ENCODE measurements at places on chromosomes 5 and 9.

- DNase-seq = no peak
These were observed 61.6 kb upstream of the SPRY4 start for GRCh38 chr5:142386137-142387023.

DNA sequence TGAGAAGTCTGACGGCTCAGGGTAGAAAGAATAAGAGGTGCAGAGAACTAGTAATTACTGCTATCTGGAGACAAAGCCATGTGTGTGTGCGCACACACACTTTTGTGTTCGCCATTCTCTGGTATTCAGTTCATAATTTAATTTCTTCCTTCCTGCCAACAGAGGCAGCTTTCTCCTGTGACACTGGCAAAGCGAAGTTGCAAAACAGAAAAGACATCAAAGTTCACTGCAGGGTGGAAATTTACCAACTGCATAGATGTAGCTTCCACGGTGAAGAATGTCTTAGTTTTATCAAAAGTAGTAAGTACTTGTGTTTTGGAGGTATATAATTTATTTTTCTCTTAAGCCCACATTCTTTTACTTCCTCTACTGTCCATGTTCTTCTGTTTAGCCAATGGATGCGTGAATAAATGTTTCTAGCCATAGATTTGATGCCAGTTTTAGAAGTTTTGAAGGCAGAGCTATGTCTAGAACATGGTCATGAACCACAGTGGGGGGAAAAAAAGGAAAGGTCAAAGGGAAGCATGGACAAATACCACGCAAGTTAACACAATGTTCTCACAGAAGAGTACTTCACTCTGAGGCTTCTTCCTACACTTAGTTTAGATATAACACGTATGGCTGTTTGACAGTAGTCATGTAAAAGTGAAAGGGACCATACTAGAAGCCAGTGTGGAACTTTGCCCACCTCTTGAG, 536.5 kb upstream of the GRIA1 start:
- DNase-seq = no peak

DNA sequence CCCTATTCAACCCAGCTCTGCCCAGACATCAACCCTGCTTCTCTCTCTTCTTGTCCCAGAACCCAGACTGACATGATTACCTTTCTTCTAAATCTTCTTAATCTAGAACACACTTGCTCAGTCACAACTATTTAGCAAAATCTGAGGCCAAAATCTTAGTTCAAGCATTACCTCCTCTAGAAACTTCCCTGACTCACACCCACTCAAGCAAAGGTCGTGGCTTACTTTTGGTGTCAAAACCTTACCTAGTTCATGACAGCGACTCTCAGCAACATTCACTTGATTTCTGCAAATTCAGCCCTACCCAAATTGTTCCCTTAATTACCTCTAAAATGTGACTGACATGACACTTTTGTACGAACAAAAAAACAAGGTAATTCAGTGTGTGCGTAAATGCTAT, 130.2 kb downstream of the TLE1 start:
- no peak for DNase-seq

- no peak for DNase-seq
These were observed 68.4 kb downstream of the ENTREP1 start for GRCh38 chr9:69393425-69393824.

DNA sequence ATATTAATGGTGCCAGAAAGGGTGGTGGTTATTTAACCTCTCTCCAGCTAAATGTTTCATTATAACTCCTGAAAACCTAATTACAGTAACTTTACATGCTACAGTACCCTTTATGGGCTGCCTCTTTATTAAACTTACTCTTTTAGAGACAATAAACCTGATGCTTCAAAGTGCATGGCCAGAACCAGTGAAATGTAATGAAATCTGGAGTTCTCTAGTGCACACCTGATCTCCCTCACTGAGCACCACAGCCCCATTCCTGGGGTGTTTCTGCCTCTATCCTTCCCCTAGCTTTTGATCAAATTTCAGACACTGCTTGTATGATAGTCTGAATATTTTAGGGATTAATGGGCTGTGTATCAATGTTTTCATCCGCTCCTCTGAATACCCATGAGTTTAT, 306.5 kb upstream of the WWC1 start:
- no peak for DNase-seq

DNA sequence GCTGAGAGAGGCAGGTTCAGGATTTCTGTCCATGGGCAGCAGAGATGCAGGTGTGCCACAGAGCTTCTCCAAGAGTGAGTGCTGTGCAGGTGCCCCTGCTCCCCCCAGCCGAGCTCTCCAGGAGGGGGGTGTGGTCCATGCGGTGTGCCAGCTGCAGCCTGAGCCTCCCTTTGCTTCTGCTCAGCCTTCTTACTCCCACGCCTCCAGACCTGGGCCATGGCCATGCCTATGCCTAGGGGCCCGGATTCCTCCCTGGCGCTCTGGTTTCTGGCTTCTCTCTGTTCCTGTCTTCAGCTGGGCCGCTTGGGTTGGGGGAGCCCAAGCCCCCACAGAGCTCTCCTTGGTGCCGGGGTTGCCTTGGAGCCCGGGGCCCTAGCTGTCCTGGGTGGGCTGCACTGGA, 133.3 kb downstream of the CACNA1B start:
- DNase-seq = no peak

GRCh38 chr9:101465326-101465915, 29.8 kb upstream of the ALDOB start:
- no peak for DNase-seq

- DNase-seq = no peak
These were observed 13.4 kb downstream of the FGD3 start for GRCh38 chr9:92960561-92961290.

DNA sequence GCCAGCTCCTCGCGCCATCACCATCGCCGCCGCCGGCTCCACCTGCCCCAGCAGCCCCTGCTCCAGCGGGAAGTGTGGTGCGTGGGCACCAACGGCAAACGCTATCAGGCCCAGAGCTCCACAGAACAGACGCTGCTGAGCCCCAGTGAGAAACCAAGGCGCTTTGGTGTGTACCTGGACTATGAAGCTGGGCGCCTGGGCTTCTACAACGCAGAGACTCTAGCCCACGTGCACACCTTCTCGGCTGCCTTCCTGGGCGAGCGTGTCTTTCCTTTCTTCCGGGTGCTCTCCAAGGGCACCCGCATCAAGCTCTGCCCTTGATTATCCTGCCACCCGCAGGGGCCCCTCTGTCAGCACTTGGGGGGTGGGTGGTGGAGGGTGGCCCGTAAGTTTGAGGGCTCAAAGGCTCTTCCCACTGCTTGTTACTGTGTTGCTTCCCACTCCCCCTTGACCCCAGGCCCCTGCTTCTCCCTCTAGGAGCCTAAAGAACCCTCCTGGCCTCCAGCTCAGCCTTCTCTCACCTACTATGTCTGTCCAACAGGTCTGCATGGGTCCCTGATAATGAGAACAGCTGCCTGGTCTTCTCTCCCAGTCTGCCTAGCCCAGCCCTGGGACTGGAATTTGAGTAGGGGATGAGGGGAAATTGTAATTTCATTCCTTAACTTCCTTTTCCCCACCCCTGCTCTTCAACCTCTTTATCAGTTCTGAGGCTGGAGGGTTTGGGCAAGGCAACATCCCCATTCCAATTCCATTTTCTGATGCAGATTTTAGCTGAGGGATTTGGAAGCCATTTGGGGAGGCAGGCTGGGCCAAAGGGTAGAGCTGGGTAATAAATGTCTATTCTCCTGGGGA, 9.0 kb downstream of the RACK1 start:
- DNase-seq = no peak

DNA sequence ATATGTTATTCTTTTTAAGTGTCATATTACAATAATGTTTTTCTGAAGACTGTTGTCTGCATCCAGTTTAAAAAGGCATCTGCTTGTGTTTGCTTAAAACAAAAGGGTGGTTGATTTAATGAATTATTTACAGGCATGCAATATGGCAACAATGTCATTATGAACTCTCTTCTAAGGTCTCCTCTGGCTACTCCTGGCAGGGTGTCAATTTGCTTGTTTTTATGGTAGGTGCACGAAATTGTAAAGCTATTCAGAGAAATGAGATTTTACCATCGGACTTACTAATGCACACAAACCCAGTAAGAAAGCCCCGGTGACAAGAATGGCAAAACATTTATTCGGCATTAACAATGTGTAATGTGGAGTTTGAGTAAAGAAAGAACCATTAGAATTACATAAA, 539.8 kb upstream of the ZNF608 start:
- no peak for DNase-seq

DNA sequence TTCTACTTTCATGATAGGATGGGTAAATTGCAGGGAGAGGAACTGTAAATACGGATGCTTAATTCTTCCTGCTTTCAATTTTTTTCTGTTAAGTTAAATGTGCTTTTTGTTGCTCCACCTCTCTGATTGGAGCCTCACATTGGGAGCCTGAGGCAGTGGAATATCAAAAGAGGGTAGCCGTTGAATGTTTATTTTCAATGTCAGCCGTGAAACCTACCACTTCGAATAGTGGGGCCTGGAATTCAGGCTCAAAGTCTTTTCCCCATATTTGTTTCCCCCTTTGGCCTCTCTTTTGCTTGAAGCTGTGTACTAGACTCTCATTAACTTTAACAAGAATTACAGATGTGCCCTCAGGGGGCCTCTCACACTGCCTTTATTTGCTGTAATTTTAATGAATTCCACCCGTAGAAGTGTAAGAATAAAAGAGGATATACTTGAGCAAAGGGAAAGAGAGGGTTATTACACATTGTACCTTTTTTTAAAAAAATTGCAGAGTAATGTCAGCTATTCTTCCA, 29.0 kb downstream of the PSAT1 start:
- DNase-seq = no peak

GRCh38 chr5:181260720-181261319, at the start of gene TRIM52:
Gene TRIM52, minus strand, starts transcription at chr5:181261143. Its CDS starts 330 bp downstream, at chr5:181260813.
- peak; percentile 81 for DNase-seq

DNA sequence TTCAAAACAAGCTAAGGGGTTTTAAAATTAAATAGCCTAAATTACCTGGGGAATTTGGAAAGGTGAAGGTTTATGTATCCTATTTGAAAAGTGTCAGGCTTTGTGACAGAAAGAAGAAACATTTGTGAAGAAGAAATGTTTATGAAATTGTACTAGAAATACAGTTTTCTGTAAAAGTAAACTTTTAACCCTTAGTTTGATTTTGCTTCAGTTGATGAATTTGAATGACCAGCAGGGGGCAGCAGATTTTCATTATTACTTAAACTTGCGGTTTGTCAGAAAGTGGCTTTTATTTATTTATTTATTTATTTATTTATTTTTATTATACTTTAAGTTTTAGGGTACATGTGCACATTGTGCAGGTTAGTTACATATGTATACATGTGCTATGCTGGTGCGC, 58.1 kb downstream of the NNT start:
- no peak for DNase-seq

- no peak for DNase-seq
These were observed 30.0 kb downstream of the S1PR3 start for GRCh38 chr9:89021154-89021803.

- no peak for DNase-seq
These were observed 40.7 kb upstream of the S1PR3 start for GRCh38 chr9:88950341-88951154.

GRCh38 chr5:153896117-153896516, 142.6 kb downstream of the FAM114A2 start:
- DNase-seq = no peak

DNA sequence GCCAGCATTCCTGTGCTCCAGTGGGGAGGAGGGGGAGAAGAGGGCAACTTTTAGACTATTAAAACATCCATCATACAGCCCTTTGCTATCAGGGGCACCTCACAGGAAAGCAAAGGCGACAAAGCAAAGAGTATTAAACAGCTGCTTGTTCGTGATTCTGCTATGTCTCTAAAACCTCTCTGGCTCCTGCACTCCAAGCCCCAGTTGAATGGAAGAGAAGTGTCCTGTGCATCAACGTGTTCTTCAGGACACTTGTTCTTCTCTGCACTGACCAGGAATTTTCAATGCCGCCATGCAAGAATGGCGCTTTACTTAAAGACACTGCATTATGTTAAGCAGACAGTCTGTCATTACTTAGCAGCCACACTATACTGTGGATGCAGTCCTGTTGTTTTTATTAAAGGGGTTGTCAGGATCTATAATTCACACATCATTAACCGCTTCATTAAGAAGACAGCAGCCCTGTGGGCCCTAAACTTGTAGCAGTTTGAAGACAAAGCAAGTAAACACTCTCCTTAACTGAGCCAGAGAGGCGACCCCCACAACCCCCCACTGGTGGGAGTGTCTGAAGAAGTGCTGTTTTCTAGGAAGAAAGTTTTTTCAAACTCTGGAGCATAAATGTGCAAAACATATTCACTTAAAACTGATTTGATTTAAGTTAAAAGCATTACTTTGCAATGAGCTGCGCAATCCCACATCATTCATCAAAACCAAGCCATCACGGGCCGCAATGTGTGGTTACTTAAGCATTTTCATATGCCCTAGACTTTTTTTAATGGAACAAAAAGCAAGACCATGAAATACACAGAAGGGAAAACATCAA, 164.5 kb downstream of the ZNF608 start:
- DNase-seq = no peak

Data from stimulated activated CD8-positive, alpha-beta memory T cell treated with anti-CD3 and anti-CD28 coated beads, Interleukin-7, amount 100 ng/mL, for 48 hours (primary cell).